ENCODE measurements at places on chromosomes 6 and 20. TPM values are rescaled to one million over a fixed set of nuclear protein-coding genes. Genes with fewer than 3 reads are reported as not detected.
A peak's percentile ranks its signal among the peaks of the same experiment; 100 is the strongest.

GRCh38 chr20:54295686-54296085 lies 87.8 kb downstream of the PFDN4 start:
- no peak for DNase-seq

The KIAA0408 gene
- 16.1 TPM for polyA plus RNA-seq

GRCh38 chr6:136592930-136593673 lies 42.9 kb upstream of the MAP7 start:
- DNase-seq, result no peak

DNA sequence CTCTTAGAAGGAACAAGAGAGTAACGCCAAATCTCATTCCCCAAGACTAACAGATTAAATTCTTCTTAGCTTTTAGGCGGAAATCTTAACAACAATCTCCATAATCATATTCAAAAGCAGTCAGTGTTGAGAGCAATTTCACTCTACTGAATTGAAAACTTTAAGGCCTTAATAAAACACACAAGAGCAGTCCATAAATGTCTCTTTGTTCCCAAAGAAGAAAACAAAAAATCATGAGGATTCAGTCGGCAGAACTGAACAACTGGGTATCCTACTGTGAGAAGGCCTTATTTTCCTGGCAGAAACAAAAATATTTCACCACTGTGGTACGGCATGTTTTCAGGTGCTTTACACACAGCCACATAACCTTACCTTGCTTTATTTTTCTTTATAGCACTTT lies 14.4 kb downstream of the ABHD12 start:
- DNase-seq, result no peak

The DZANK1 gene
- polyA plus RNA-seq, result 1.8 TPM

- no peak for DNase-seq
These were observed 108.4 kb downstream of the JAG1 start for GRCh38 chr20:10565191-10565921.

The ENPP5 gene
- polyA plus RNA-seq, result 4.2 TPM

The CTAGE9 gene
- 0.10 TPM for polyA plus RNA-seq

- DNase-seq, result no peak
These were observed 24.1 kb upstream of the SALL4 start for GRCh38 chr20:51826372-51826771.

DNA sequence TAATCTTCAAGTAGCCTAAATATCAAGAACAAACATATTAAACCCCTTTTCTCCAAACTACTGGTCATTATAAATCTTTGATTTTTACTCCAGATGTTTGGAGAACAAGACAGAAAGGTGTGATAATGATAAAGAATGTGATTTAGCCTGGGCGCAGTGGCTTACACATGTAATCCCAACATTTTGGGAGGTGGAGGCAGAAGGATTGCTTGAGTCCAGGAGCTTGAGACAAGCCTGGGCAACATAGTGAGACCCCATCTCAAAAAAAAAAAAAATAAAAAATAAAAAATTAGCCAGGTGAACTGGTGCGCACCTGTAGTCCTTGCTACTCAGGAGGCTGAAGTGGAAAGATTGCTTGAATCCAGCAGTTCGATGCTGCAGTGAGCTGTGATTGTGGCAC lies 35.1 kb upstream of the FUCA2 start:
- DNase-seq, result no peak

GRCh38 chr6:148242180-148242579 lies 100.5 kb upstream of the SASH1 start:
- DNase-seq, result peak; percentile 74

DNA sequence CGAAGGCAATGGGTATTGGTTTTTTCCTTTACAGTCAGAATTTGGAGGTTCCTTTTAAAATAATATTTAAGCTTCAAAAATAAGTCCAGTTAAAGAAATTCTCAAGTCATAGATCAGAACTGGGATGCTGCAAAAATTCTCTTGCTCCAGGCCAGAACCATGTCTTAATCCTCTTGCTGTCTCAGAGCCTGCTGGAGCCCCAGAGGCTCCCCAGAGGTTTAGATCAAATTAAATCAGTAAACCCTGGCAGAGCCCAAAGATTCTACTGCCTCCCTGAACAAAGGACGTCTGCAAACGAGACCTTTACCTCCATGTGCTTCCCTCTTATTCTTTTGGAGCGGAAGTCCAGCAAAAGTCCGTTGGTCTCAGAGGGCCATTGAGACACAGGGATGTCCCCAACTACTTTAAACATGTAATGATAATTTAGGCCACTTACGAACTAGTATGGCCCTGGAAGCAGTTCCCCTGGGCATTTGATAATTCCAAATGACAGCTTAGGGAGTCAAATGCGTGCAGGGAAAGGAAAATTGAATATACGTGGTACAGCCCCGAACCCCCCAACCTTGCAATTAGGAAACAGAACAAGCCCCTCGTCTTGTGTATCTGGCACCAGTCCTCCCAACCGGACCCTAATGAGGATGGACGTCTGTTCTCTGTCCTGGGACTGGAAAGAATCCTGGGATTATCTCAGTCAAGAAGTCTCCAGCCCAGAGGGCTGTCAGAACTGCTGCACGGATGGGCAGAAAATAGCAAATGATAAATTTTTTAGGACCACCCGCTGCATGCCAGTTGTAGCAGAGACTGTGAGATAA lies 31.5 kb downstream of the SULF2 start:
- DNase-seq, result no peak

GRCh38 chr6:143513410-143513809 lies 1.9 kb upstream of the FUCA2 start:
- DNase-seq, result no peak

GRCh38 chr6:117317261-117317660 lies 51.9 kb downstream of the VGLL2 start:
- no peak for DNase-seq

- DNase-seq, result no peak
These were observed 1.8 kb downstream of the CTSA start for GRCh38 chr20:45892828-45893500.

The RPP40 gene
- polyA plus RNA-seq, result 12.5 TPM

- DNase-seq, result no peak
These were observed 749.7 kb downstream of the MAFB start for GRCh38 chr20:39939241-39939865.

The BMP5 gene
- polyA plus RNA-seq, result 11.1 TPM

The ATP6V1G2 gene
- polyA plus RNA-seq, result 3.0 TPM

The GLP1R gene
- not detected for polyA plus RNA-seq

- DNase-seq, result no peak
These were observed 43.9 kb downstream of the PLCB4 start for GRCh38 chr20:9112541-9113515.

DNA sequence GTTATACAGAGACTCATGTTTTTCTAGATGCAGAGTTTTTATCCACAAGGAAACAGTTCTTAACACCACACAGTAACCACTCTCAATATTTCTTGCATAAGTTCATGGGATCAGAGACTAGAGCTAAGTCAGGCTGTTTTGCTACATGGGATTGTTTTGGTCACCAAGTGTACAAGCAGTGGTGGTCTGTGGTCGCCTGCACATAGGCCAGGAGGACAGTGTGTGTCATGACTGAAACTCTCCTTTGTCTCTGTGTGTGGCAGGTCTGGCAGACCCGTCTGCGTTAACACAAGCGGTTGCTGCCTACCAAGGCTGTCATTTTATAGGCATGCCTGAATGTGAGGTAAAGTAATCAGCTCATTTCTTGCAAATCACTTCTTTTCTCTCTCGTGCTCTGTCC lies 18.9 kb downstream of the WRNIP1 start:
- DNase-seq, result no peak

The TMEM200A gene
- polyA plus RNA-seq, result 12.7 TPM

The GID8 gene
- polyA plus RNA-seq, result 29.0 TPM

Data from forelimb muscle (tissue), 1 donor.